Aorta (tissue), 5 donors: ENCODE measurements at places on chromosomes 11 and 22. TPM values are rescaled to one million over a fixed set of nuclear protein-coding genes. Genes with fewer than 3 reads are reported as not detected.
A peak's percentile ranks its signal among the peaks of the same experiment; 100 is the strongest.

DNA sequence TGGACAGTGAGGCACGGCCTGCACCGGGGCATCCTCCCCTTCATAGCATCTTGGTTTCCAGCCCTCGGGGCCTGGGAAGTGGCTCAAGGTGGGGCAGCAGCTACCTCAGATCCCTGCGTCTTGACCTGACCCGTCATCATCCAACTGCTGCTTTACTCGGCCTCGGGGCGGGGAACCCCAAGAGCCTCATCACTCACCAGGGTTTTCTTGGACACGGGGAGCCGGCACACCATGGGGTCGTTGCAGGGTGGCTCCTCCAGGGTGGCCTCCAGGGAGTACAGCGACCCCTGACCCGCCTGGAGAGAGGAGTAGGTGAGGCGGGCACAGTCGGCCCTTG is 651 bp downstream of the CTSF start:
- H3K27me3 ChIP-seq = no peaks in the 10 kb centered on the region
- no peak overlapping the region for H3K27ac ChIP-seq
- H3K36me3 ChIP-seq = no peaks in the 10 kb centered on the region
- no peak for DNase-seq
- H3K4me3 ChIP-seq = peak overlapping the region; percentile 45
- H3K4me1 ChIP-seq = no peaks in the 10 kb centered on the region

DNA sequence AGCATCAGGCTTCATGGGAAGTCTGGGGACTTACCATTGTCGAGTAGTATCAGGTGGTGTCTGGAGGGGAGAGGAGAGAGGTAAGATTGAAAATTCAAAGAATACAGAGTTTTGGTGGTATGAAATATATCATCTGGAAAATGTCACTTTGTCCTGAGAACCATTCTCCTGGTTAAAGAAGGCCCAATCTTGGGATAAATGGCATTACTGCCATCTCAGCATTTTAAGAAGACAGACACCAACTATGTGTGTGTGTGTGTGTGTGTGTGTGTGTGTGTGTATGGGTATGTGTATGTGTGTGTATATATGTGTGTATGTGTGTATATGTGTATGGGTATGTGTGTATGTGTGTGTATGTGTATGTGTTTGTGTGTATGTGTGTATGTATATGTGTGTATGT is 673.3 kb downstream of the NTM start:
- H3K27me3 ChIP-seq = no peaks in the 10 kb centered on the region
- DNase-seq = no peak
- no peak overlapping the region for H3K27ac ChIP-seq

The ASRGL1 gene
- total RNA-seq = 7.3 TPM

GRCh38 chr11:73792584-73792983 is 4.9 kb downstream of the MRPL48 start:
- no peak overlapping the region for H3K4me3 ChIP-seq
- H3K36me3 ChIP-seq = no peaks in the 10 kb centered on the region
- DNase-seq = no peak
- H3K27ac ChIP-seq = no peak overlapping the region

GRCh38 chr11:133621611-133622010 is 89.3 kb upstream of the OPCML start:
- no peak overlapping the region for H3K4me3 ChIP-seq
- H3K36me3 ChIP-seq = no peaks in the 10 kb centered on the region
- H3K27ac ChIP-seq = no peak overlapping the region
- no peak for DNase-seq
- H3K27me3 ChIP-seq = no peaks in the 10 kb centered on the region
- H3K4me1 ChIP-seq = no peaks in the 10 kb centered on the region

DNA sequence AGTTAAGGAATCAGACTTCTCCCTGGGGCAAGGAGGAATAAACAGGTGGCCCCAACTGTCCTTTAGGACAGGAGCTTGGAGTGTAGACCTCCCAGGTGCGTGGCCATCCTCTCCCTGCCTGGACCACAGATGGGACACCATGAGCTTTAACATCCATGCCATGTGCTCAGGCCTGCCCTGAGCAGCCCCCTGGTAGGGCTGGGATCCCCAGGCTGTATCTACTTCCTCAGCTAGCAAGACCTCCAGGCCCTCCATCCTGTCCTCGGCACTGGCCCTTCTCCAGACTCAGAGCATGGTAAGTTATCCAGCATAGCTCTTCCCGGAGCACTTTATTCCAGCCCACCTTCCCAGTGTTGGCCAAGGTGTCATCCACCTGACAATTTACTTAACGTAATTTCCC is 5.7 kb downstream of the CD6 start:
- no peak overlapping the region for H3K4me3 ChIP-seq
- no peaks in the 10 kb centered on the region for H3K36me3 ChIP-seq
- DNase-seq = peak; percentile 21
- H3K27me3 ChIP-seq = no peaks in the 10 kb centered on the region

The LRP5 gene
- 85.9 TPM for total RNA-seq

DNA sequence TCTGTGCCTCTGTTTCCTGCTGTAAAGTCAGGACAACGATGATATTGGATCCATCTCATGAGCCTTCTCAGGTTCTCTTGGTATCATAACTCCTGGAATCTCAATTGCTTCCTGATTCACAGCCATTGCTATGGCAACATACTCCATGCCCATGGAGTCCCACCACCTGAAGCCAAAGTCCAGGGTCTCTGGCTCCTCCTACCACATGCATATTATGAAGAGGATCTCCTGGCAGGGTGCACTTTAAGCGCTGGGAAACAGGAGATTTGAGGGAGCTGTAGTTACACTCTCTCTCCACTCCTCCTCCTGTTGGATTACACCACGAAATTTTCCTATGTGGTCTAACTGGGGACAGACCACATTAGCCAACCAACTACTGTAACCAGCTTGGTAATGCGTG is 130.9 kb upstream of the SEZ6L start:
- no peak for DNase-seq

DNA sequence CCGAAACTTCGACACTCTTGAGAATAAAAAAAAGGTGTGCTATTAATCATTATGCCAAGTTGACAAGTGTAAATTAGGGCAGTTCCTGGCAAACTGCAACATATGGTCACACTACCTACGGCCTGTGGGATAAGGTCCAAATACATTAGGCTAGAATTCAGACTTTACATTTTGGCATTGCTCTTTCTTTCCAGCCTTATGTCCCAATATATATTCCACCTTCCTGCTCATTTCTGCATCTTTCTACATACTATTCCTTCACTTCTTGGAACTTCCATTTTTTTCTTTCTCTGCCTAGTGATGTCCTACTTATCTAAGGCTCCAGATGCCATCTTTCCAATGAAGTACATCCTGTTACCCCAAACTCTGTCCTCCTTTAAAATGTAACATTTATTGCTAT is 577.2 kb downstream of the LRRC4C start:
- H3K27ac ChIP-seq = no peak overlapping the region
- H3K4me1 ChIP-seq = no peaks in the 10 kb centered on the region
- H3K36me3 ChIP-seq = no peaks in the 10 kb centered on the region
- H3K27me3 ChIP-seq = no peaks in the 10 kb centered on the region

The SLC22A9 gene
- total RNA-seq = not detected

- no peaks in the 10 kb centered on the region for H3K27me3 ChIP-seq
- DNase-seq = no peak
- no peaks in the 10 kb centered on the region for H3K4me1 ChIP-seq
- no peak overlapping the region for H3K4me3 ChIP-seq
- H3K27ac ChIP-seq = no peak overlapping the region
Observed at GRCh38 chr11:103888541-103888951, 147.9 kb upstream of the DDI1 start.

GRCh38 chr11:93537767-93538261 is 5.4 kb downstream of the SMCO4 start:
- no peaks in the 10 kb centered on the region for H3K27me3 ChIP-seq
- peak overlapping the region; percentile 12 for H3K27ac ChIP-seq
- DNase-seq = peak; percentile 80
- H3K36me3 ChIP-seq = no peaks in the 10 kb centered on the region

DNA sequence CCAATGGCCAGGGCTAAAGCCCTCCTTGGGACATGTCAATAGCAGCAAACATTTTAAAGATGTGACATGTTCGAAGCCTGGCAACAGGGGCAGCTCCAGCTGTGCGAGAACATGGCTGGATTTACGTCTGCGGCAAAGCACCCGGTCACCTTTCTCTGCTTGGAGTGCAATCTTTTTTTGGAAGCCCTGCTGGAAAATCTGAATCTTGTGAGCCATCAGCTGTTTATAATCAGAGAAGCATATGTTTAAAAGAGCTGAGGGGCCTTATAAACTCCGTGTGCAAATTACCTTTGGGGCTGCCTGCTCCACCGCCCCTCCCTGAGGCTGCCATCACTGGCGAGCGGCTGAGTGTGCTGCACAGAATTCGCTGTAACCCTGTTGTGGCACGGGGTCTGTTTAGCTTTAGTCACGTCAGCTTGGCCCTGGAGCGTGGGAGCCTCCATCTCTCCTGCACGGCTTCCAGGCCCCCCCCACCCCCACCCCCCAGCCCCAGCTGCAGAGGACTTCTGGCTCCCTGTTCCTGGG is 9.0 kb upstream of the KCNQ1OT1 start:
- no peak overlapping the region for H3K4me3 ChIP-seq
- no peak for DNase-seq
- H3K27me3 ChIP-seq = no peaks in the 10 kb centered on the region
- no peaks in the 10 kb centered on the region for H3K36me3 ChIP-seq
- no peaks in the 10 kb centered on the region for H3K4me1 ChIP-seq

- no peak overlapping the region for H3K4me3 ChIP-seq
- no peak for DNase-seq
- H3K36me3 ChIP-seq = peaks cover 35% of the 10 kb centered on the region
Observed at GRCh38 chr22:36311386-36312085, 58.6 kb downstream of the APOL1 start.

- H3K4me1 ChIP-seq = peaks cover 2% of the 10 kb centered on the region
- H3K36me3 ChIP-seq = no peaks in the 10 kb centered on the region
- no peaks in the 10 kb centered on the region for H3K27me3 ChIP-seq
- no peak overlapping the region for H3K4me3 ChIP-seq
Observed at GRCh38 chr11:9616042-9616675, 42.7 kb downstream of the WEE1 start.

The CDCA5 gene
- total RNA-seq = 0.81 TPM

DNA sequence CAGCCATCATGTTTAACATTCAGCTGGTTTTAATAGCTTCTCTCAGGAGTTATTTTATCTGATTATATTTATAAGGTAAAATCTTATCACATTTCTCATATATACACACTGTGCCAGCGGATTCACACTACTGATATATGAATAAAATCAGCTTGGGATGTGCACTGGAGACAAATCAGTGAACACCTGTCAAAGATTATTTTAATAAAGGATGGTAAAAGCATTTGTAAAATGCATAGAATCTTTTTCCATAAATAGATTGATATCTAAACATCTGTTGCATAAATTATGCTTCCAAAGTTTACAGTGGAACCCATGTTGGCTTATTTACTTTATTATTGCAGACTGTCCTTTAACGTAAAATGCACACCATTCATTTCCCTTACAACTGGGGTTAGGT is 1125.8 kb upstream of the CNTN5 start:
- no peaks in the 10 kb centered on the region for H3K4me1 ChIP-seq
- DNase-seq = no peak
- no peaks in the 10 kb centered on the region for H3K27me3 ChIP-seq
- H3K36me3 ChIP-seq = no peaks in the 10 kb centered on the region

DNA sequence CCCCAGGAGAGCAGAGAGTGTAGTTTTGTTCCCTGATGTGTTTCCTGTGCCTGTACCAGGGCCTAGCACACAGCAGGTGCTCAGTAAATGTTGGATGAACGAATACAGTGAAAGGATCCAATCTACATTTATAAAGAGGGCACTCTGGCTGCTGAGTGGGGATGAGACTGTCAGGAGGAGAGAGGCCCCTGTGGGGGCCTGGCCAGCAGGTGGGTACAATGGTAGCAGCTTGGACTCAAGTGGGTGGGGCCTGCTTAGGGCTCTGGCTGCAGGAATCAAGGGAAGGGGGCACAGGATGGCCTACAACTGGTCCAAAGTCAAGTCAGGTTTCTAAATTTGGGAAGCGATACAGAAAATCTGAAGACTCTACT is 156.6 kb upstream of the GRK3 start:
- DNase-seq = no peak
- no peak overlapping the region for H3K27ac ChIP-seq
- no peak overlapping the region for H3K4me3 ChIP-seq
- no peaks in the 10 kb centered on the region for H3K36me3 ChIP-seq

GRCh38 chr11:43998308-43998707 is 49.5 kb upstream of the ACCSL start:
- DNase-seq = no peak
- H3K36me3 ChIP-seq = no peaks in the 10 kb centered on the region
- no peak overlapping the region for H3K4me3 ChIP-seq
- no peak overlapping the region for H3K27ac ChIP-seq
- H3K4me1 ChIP-seq = no peaks in the 10 kb centered on the region

GRCh38 chr11:129814244-129815014 is 1.2 kb upstream of the TMEM45B start:
- H3K4me3 ChIP-seq = no peak overlapping the region
- H3K27ac ChIP-seq = no peak overlapping the region
- H3K27me3 ChIP-seq = no peaks in the 10 kb centered on the region
- H3K4me1 ChIP-seq = no peaks in the 10 kb centered on the region

- no peaks in the 10 kb centered on the region for H3K36me3 ChIP-seq
- H3K27ac ChIP-seq = no peak overlapping the region
- H3K27me3 ChIP-seq = no peaks in the 10 kb centered on the region
- no peak for DNase-seq
- no peak overlapping the region for H3K4me3 ChIP-seq
Observed at GRCh38 chr11:47433157-47433556, 6.9 kb upstream of the PSMC3 start.

DNA sequence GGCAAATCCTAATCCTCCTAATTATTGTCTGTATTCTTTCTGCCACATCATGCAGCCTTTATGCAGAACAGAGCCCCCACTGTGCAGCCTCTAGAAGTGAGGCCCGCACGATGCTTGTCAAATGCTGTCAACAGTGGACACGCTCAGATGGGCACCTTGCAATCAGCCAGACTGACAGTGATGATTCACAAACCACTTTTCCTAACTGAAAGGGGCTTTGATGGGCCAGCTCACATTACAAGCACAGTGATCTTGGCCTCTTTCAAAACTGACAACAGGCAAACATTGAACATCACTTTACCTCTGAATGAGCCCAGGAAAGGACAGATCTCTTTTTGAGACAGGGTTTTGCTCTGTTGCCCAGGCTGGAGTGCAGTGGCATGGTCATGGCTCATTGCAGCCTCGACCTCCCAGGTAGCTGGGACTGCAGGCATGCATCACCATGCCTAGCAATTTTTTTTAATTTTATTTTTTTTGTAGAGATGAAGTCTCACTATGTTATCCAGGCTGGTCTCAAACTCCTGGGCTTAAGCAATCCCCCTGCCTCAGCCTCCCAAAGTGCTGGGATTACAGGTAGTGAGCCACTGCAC is 18.0 kb upstream of the E2F8 start:
- no peak overlapping the region for H3K27ac ChIP-seq
- H3K4me1 ChIP-seq = no peaks in the 10 kb centered on the region
- no peak overlapping the region for H3K4me3 ChIP-seq

DNA sequence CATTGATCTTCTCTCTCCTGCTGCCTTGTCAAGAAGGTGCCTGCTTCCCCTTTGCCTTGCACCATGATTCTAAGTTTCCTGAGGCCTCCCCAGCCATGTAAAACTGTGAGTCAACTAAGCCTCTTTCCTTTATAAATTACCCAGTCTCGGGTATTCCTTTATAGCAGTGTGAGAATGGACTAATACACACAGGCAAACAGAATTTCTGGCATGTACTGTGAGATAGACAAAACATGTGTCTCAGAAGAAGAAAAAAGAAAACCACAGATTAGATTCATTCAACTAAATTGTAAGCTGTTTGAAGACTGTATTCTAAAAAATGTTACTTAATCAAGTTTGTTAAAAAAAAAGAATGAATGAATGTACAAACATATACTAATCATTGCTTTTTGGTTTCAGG is 1.5 kb upstream of the MMP20 start:
- no peaks in the 10 kb centered on the region for H3K27me3 ChIP-seq
- H3K36me3 ChIP-seq = no peaks in the 10 kb centered on the region
- no peak overlapping the region for H3K4me3 ChIP-seq
- H3K4me1 ChIP-seq = no peaks in the 10 kb centered on the region

The MS4A6E gene
- not detected for total RNA-seq
